ENCODE measurements at places on chromosomes 13 and 19.

DNA sequence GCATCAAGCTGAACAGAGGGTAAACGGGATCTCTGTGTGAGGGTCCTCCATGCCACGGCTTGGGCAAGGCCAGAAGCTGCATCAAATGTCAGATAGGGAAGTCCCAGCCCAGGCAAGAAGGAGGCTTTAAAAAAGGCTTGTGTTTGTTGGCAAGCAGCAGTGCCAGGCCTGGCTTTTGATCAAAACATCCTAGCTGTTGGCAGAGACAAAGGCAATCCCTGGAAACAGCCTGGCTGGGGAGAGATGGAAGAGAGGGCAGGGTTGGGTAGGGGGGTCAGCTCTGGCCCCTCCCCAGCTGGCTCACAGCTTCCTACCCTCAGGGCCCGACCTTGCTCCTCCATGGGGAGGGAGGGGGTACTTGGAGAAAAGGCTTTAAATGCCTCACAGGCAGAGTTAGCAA lies 61.8 kb upstream of the KCTD15 start:
- DNase-seq, result no peak

GRCh38 chr19:49071860-49072547 lies 495 bp downstream of the KCNA7 start:
- no peak for DNase-seq

- no peak for DNase-seq
Measured at GRCh38 chr19:44987148-44987675, 14.1 kb upstream of the RELB start.

DNA sequence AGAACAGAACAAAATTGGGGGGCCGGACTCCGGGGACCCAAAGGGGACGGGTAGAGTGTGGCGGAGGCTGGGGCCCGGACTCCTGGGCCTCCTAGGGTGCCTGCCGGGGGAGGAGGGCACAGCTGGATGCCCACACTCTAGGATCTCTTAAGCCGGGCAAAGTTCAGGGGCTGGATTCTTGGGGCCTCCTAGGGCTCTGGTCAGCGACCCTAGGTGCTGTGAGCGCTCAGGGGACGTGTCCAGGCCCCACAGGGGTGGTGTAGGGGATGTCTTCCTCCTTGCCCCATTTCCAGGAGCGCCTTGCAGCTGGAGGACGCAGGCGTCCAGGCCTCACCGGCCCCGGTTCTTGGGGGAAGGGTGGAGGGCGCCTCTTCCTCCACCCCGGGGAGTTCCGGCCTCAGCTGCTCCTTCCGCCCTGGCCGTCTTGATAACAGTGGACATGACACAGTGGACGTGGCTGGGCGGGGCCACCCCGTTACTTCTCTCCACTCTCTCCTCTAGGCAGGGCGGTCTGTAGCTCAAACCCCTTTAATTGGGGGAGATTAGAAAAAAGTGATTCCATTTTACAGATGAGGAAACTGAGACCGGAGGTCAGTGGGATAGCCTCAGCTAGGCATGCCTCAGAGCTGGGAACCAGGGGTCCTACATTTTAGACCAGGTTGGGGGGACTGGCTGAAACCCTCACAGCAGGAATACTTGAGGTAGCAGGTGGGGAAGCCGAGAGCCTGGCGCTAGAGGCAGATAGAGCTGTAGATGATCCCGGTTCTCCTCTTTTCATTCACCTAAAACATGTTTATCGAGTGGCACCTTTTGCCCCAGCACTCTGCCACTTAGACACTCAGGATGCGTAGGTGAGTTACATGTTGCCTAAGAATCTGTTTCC lies 705 bp downstream of the STXBP2 start:
- no peak for DNase-seq

GRCh38 chr19:3518659-3519058 lies 12.5 kb downstream of the FZR1 start:
- DNase-seq, result no peak

DNA sequence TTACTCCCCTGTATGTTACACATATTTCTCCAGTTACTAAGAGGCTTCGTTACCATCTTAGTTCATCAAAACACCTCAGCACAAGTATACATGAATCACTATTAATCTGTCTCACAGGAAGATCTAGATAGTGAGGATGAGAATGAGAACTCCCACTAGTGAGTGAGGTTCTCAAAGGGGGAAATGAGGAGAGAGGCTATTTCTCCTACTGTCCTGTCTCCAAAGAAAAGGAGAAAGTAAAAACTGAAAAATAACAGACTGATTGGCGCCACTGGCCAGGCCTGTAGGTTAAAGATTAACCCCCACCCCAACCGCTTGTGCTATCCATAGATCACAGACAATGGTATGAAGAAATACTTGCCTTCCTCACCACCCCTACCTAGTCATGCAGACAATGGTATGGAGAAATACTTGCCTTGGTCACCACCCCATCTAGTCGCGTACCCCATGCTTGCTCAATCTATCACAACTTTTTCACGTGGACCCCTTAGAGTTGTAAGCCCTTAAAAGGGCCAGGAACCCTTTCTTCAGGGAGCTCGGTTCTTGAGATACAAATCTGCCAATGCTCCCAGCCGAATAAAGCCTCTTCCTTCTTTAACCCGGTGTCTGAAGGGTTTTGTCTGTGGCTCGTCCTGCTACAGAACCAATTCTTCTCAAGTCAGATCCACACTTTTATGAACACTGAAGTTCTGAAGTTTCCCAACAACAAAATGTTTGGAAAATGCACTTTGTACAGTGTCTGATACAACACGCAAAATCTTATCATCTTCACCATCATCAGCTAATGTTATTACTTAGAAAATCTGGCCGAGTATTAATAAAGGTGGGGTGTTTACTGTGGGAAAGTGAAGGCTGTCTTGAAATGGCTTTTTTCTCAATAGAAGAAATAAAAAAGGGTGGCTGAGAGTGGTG lies 598.1 kb downstream of the UQCRFS1 start:
- no peak for DNase-seq

DNA sequence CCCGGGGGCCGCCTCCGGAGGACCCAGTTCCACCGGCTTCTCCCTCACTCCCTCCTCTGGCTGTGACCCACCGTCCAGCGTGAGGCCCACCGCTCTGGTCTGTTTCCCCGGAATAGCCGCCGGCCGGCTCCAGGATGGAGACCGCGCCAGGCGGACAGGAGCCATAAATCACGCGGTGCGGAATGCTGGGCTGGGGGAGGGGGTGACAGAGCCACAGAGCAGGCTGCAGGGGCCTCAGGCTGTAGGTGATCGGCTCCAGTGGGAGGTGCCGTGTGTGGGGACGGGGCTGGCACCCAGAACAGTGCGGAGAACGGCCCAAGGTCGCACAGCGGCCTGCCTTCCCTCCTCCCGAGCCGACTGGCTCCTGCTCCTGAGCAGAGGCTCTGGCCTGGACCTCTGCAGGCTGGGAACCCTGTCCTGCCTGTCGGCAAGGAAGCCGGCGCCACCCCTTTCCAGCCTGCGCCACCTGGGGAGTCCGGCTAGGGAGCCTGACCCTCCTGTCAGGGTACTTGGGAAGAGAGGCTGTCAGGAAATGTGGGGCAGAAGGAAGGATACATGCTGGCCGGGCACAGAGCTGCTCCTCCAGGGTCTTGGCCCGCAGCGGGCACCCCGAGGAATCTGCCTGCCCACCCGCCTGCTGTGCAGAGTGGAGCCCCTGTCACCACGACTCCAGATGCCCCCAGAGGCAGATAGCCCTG lies 8.3 kb downstream of the PIAS4 start:
- DNase-seq, result no peak

- DNase-seq, result no peak
Measured at GRCh38 chr13:93246069-93246468, 19.5 kb downstream of the GPC6 start.

- DNase-seq, result no peak
Measured at GRCh38 chr13:108402850-108403249, 133.3 kb downstream of the TNFSF13B start.

DNA sequence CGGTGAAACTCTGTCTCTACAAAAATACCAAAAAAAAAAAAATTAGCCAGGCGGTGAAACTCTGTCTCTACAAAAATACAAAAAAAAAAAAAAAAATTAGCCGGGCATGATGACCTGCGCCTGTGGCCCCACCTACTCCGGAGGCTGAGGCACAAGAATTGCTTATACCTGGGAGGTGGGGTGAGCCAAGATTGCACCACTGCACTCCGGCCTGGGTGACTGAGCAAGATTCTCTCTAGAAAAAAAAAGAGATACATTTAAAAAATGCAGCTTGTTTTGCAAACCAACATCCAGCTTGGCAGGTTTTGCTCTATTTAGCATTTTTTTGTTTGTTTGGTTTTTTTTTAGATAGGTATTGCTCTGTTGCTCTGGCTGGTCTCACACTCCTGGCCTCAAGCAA lies 6.7 kb upstream of the PGPEP1 start:
- DNase-seq, result no peak

DNA sequence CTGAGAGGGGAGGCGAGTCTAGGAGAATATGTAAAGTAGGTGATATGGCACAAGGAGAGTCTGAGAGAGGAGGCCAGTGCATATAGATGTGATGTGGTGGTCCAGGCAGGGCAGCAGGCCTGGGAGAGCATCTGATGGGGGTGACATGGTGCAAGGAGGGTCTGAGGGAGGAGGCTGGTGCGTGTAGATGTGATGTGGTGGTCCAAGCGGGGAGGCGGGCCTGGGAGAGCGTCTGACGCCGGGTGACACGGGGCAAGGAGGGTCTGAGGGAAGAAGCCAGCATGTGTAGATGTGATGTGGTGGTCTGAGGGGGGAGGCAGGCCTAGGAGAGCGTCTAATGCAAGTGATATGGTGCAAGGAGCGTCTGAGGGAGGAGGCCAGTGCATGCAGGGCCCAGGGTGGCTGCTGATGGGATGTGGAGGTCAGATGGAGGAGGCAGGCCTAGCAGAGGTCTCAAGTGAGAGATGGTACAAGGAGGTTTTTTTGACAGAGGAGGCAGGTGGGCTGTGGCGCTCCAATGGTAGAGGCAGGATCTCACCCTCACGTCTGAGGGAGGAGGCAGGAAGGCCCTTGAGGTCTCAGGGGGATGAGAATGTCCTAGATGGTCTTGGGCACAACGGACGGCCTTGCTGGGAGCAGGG lies 16.2 kb downstream of the NFIC start:
- no peak for DNase-seq

DNA sequence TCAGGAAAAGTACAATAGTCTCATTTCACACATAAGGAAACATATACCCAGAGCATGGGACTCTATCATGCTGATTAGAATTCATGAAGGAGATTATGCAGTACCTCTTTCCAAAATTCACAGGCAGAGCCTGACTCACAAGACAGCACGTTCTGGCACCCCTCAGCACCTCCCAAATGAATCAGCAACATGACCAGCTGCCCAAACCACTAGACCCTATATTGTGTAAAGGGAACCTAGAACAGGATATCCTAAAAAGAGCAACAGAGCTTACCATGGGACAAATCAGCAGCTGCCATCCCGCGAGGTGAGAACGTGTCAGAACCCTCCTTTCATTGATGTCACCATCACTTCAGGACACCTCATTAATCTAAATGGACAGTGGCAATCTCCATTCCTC lies 2.5 kb downstream of the ZNF426 start:
- DNase-seq, result no peak

GRCh38 chr19:3712663-3713611 lies 4.8 kb downstream of the TJP3 start:
- DNase-seq, result no peak

DNA sequence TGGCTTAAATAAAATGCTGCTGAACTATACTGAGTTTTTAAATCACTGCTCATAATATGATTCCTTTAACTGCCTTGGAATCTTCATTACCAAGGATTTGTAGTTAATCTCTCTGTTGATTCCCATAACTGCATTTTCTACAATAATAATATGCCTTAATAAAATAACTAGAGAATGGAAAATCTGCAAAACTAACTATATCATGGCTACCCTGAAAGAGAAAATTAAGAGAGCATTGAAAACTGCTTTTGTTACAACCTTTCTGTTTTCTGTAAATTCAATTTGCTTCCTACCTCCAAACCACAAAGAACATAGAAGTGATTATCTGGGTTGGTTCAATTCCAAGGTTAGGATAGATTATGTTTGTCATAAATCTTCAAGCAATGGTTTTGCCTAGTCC lies 202.8 kb upstream of the ATXN8OS start:
- DNase-seq, result no peak

- DNase-seq, result no peak
Measured at GRCh38 chr13:100600461-100600860, 11.9 kb upstream of the GGACT start.

DNA sequence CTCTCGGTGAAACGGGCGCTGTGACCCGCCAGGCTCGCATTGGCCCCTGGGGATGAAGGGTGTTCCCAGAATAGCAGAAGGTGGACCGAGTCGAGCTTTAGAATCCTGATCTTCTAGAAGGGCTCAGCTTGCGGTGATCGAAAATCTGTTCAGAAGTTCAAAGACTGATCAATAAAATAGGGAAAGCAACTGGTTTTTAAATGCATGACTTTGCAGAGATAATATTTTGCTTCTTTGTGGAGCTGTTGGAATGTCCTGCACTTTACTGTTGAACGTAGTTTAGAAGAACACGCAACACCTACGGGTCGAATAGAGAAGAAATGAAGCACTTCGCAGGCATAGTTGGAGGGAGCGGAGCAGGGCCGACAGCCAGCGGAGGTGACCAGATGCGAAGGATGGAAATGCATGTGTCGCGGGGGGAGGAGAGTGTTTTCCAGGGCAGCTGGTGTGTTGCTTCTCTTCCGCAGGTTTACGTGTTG lies 766 bp downstream of the CEBPG start:
- DNase-seq, result no peak

- DNase-seq, result no peak
Measured at GRCh38 chr19:8826371-8826770, 5.7 kb downstream of the ZNF558 start.

DNA sequence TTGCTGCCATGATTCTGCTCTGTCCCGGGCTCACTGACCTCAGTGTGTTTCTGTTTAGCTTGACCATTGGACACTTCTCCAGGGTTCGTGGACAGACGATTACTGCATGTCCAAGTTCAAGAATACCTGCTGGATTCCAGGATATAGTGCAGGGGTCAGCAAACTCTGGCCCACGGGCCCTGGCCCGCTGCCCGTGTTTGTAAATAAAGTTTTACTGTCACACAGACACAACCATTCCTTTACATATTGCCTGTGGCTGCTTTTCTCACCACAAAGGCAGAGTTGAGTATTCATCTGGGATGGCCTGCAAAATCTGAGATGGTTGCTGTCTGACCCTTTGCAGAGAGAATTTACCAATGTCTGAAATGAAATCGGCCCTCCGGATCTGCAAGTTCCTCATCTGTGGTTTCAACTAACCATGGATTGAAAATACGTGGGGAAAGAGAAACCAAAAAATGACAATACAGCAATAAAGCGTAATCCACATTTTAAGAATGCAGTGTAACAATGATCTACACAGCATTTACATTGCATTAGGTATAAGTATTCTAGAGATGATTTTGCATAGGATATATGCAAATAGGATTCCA lies 25.9 kb upstream of the F2RL3 start:
- no peak for DNase-seq

- DNase-seq, result no peak
Measured at GRCh38 chr13:108093616-108094015, 121.7 kb downstream of the LIG4 start.

DNA sequence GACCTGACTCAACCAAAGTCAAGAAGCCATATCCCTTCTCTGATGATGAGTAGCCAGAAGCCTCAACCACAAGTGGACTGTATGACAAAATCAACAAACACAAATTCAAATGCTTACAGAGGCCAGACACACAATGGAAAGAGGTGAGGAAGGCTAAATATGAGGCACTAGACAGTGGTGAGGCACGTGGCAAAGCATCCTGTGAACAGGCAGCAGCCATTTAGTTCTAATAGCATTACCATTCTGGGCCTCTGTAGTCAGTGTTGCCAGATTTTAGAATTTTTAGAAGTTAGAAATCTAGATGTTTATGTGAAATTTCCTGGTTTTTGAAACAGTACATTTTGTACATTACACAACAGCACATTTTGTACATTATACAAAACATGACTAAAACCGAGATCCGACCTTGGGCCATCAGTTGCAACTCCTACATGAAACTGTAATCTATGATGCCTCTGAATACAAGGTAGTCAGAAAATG lies 403.3 kb downstream of the COG6 start:
- no peak for DNase-seq

GRCh38 chr19:31283701-31284100 lies 65.5 kb downstream of the TSHZ3 start:
- DNase-seq, result no peak
